NCI-H1694 treated with DMSO at 0.1 percent for 48 hours (cell line): ENCODE measurements at places on chromosomes 11 and 22.

- DNase-seq = no peak
These were observed 394 bp downstream of the KIAA1671 start for GRCh38 chr22:24952837-24953383.

DNA sequence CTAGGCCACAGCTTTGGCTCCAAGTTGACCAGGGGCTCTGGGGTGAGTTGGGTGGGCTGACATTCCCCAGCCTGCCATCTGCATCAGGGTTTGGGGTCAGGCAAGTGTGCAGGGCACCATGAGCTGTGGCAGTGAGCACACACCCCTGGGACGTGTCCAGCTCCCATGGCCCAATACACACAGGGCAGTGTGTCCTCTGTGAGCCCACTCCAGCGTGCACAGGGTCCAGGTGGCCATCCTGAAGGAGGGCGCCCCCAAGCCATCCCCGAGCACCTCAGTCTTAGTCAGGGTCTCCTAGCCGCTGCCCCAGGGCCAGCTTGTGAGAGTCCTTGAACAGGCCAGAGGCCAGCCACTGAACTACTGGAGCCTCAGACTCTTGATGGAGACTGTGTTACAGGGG lies 1.2 kb upstream of the FGF3 start:
- DNase-seq = no peak

DNA sequence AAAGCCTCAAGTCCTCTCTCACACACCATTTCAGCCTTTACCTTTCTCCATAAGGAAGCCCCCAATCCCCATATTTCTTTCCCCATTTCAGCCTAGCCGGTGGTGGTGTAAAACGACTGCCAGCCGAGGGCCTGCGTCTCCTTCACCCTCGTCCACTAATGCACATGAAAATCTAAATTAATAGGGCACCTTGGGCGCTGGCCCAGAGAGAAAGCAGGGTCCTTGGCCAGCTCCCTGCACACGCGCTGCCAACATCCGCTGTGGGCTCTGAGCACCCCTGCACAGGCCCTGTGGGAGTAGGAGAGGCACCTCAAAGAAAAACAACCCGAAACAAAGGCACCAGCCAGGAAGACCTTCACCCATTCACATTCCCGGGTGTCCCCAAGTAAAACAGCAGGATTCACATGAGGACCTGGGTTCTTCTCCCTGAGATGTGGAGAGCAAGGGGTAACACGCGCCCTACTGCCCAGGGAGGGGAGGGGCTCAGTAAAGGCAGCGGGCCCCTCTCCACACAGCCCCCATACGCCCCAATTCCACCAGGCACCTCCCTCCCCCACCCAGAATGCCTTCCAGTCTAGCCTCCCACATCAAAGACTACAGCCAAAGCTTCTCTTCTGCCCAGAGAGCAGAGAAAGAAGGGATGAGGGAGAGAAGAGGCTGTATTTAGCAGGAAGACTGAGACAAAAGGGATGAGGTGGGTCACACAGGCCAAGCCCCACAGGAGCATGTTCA lies 79.0 kb downstream of the MICAL3 start:
- DNase-seq = no peak

DNA sequence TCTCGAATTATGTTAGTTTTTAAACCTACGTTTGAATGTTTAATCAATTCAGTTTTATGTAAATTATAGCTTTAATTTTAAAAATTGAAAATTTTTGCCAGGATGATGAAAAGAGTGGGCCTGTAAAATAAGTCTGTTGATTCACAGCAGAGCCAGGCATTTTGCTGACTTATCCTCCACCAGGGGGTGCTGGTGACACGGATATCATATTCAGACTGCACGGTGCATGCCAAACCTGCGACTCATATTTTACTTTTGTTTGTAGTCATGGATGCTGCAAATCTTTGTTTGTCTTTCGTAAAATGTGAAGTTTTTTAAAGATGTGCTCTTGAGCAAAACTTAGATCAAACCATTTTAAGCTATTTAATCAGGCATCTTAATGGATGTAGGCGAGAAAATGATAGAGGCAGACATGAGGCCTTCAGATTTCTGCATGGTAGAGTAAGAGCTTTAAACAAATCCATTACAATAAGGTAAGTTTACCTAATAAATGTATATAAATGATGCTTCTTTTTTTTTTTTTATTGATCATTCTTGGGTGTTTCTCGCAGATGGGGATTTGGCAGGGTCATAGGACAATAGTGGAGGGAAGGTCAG lies 3.6 kb upstream of the OR8B3 start:
- peak; percentile 0 for DNase-seq

- no peak for DNase-seq
These were observed 23.6 kb upstream of the CARS1 start for GRCh38 chr11:3080733-3081385.

DNA sequence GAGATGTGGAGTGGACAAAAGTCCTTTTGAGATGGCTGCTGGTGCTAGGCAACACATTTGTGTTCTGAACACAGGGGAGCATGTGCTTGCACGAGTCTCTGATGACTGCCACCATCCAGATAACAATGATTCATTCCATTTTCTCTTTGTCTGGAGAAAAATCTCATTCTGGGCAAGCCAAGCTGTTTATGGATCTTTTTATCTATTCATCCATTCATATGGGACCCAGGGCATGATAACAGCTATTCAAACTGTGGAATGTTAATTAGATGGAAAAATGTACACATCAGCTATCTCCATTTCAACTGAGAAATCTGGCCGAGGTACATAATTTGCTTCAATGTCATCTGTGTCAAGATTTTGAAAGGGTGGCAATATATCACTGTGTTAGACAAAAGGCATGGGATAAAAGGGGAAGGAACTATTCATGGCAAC lies 117.5 kb upstream of the ZBED5 start:
- no peak for DNase-seq

DNA sequence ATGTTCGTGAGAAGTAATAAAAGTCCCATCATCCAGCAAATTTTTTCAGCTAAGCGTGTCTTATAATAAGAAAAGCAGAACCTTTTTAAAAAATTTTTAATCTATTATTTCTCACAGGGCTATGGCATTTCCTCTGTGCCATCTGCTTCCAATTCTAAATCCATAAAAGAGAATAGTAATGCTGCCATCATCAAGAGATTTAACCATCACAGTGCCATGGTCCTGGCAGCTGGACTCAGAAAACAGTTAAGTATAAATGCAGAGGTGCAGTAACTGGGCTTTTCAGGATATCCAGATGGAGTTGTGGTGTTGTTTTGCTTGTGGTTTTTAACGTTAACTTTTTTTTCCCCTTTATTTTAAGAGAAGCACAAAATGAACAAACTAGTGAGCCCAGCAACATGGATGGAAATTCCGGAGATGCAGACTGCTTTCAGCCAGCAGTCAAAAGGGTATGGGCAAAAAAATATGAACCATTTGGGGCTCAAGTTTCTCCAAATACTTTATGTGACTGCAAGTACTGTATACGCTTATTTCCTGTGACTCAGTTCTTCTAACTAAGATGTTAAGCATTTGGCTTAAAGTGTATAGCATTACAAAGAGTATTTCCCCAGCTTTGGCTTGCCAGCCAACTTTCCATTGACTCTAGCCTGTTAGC lies 25.2 kb downstream of the GTF2H1 start:
- no peak for DNase-seq

- no peak for DNase-seq
These were observed 20.1 kb downstream of the OR10A6 start for GRCh38 chr11:7911011-7911410.

DNA sequence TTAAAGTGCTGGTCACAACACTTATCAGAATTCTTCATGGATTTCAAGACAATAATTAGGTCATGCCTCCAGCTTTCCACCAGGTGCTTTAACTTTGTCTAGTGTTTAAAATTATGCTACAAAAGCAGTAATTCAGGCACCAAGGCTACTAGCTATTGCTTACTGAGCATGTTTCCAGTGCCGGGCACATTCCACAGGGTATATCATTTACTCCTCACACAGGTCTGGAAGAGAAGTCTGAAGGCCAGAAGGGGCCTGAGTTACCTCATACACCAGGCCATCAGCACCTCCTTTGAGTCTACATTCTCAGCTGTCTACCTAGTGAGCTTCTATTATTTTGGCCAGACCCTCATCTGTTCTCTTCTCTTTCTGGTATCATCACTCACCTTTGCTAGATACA lies 41.7 kb upstream of the LMO2 start:
- no peak for DNase-seq

DNA sequence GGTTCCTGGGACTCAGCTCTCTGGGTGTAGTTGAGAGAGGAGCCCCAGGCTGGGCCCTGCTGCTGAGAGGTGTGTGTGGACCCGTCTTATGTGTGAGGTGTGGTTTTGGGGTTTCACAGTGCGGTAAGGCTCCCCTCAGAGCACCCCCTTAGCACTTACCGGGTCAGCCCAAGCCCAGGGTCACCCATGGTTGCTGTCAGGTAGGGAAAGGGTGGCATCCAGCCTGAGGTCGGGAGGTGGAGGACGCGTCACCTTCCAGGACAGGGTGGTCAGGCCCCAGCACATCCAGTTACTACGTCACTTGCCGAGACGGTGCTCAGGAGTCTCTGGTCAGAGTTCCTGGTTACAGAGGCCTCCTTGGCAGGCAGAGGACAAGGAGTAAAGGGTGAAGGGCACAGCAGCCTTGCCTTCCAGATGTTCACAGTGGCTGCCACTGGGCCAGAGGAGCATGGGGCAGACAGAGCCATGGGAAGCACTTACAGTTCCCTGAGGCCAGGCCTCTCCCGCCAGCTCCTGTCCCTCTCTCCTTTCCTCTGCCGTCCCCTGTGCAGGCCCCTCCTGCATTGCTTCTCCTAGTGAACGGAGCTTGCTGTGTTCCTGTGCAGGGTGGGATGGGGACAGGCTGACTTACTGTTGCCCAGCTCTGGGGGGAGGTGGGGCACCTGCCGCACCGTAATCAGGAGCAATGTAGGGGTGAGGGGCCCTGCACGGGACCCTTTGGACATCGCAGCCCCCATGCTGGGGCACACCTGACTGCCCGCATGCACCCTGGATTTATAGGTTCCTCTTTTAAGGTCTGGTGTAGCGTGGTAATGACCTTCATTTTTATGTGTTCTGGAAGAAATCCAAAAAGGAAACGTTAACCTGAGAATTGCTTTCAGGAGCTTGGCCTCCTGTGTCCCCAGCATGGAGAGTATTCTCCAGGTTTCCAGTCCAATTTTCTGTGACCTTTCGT lies 285.9 kb downstream of the TBC1D22A start:
- no peak for DNase-seq

DNA sequence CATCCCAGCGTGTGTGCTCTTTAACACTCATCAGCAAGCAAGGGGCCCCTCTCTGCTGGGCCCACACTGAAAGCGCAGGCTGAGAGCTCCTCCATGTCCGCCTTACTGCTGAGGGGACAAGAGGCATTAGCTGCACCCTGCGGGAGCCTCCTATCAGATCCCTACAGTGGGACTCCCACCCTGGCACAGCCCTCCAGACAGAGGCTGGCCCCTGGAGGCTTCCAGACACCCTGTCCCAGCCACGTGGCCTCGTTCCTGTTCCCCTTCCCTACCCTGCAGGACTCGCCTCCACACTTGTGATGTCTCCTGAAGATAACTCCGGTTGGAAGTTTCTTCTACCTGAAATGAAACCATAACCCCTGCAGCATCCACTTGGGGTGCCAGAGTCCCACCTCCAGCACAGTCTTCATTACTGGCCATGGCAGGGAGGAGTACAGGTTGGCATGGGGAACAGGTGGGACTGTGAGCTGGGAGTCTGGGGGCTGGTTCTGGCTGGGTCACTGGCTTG lies 5.0 kb upstream of the SH3BP1 start:
- no peak for DNase-seq

DNA sequence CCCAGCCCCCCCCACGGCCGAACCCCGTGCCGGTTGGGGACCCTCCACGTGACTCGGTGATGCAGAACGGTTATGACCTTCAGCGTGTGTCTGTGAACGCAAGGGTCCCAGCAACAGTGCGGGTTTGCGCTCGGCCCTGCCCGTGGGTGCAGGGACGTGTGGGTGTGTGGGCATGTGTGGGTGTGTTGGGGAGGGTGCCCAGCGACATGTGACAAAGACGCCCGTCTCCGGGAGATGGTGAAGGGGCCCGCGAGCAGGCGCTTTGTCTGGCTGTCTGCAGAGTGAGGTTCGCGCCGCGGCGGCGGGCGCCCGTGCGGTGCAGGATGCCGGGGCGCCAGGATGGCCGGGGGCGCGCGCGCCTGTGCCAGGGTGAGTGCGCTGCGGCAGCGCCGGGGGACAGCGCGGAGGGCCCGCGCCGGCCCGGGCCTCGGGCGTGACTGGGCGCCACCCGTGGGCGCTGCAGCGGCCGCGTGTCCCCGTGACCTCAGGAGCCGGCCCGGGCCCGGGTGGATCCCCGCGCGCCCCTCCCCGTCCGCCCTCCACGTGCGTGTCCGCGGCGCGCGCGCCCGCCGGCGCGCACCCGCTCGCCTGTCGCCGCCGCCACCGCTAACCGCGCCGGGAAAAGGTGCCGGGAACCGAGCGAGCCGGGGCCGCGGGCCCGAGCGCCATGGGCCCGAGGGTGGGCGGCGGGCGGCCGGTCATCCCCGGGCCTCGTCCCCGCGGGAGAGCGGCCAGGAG lies at the start of gene LRFN4:
Gene LRFN4 (plus strand): TSS at position 569 of the 738 bp plus-strand sequence. CDS start 681 bp downstream, outside the sequence.
- DNase-seq = no peak

DNA sequence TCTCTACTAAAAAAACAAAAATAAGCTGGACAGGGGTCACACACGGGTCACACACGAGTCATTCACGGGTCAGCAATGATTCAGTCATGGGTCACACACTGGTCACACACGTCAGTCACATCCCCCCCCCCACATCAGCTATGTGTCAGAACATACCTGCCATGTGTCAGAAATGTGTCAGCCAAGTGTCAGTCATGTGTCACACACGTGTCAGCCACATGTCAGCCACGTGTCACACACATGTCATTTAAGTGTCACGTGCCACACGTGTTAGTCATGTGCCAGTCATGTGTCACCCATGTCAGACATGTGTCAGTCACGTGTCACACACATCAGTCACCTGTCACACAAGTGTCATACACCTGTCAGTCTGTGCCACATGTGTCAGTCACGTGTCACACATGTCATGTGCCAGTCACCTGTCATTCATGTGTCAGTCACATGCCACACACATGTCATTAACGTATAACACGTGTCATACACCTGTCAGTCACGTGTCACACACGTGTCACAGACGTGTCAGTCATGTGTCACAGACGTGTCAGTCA lies 28.7 kb upstream of the MMP20 start:
- no peak for DNase-seq

GRCh38 chr11:132556316-132556715 lies 976.0 kb downstream of the OPCML start:
- no peak for DNase-seq

GRCh38 chr11:76523786-76524436 lies 79.1 kb downstream of the EMSY start:
- DNase-seq = no peak

DNA sequence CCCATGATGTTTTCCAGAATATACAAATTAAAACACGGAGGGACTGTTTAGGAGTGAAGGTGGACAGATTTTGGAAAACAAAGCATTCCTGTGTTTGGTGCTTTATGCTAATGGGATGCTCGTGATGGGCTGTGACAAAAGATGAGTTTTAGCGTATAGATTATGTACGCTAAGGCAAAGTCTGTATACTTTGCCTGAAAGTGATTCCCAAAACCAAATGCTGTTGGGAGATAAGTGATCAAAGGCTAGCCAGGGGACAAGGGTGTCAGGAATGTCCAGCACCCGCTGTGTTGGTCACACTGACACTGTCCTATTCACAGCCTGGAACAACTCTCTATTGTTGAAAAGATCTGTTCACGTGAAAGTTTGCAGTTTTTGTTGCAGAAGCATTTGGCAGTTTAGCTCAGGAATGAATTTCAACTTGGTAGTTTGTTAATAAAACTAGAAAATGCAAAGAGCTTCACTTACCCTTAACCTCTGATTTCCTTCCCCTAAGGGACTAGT lies 1.5 kb downstream of the JAM3 start:
- no peak for DNase-seq
